ENCODE measurements at places on chromosomes 16 and 17.

GRCh38 chr16:30619202-30619601, 9.0 kb upstream of the ZNF689 start:
- no peak for DNase-seq

DNA sequence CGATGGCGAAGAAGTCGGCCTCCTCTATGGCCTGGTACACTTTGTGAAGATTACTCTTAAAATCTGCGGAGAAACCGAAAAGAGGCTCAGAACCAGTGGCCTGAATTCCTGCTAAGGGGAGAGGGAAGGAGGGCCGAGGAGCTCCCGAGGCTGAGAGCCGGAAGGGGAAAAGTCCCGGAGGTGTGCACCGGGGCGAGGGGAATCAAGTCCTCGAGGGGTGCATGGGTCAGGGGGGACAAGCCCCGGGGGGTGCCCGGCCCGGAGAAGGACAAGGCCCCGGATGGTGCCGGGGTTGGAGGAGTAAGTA, 495 bp downstream of the PARN start:
- peak; percentile 29 for DNase-seq

GRCh38 chr17:27407916-27408864, 48.1 kb upstream of the KSR1 start:
- no peak for DNase-seq

DNA sequence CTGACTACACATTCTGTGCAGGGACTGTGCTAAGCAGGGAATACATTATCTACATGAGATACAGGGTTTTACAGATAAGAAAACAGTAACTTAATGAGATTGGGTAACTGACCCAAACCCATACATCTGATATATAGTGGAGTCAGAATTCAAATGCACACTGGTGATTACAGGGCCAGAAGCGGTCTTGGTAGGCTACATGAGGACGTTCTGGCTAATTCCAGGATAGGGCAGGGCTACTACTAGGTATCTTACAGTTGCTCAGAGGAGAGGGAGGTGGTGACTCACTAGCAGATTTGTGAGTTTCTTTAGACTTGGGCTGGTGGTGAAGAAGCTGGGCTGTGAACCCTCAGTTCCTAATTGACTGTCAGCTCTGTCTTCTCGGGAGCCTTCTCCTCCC, 21.4 kb downstream of the TRIM16 start:
- no peak for DNase-seq

- DNase-seq: peak; percentile 41
Observed at GRCh38 chr16:29784157-29784556, 6.1 kb downstream of the ZG16 start.

GRCh38 chr16:35735403-35736251, 2276.2 kb downstream of the TP53TG3F start:
- no peak for DNase-seq

- no peak for DNase-seq
Observed at GRCh38 chr17:42179335-42179734, 1.6 kb downstream of the KCNH4 start.

- no peak for DNase-seq
Observed at GRCh38 chr17:38984666-38985065, 17.5 kb upstream of the FBXO47 start.

DNA sequence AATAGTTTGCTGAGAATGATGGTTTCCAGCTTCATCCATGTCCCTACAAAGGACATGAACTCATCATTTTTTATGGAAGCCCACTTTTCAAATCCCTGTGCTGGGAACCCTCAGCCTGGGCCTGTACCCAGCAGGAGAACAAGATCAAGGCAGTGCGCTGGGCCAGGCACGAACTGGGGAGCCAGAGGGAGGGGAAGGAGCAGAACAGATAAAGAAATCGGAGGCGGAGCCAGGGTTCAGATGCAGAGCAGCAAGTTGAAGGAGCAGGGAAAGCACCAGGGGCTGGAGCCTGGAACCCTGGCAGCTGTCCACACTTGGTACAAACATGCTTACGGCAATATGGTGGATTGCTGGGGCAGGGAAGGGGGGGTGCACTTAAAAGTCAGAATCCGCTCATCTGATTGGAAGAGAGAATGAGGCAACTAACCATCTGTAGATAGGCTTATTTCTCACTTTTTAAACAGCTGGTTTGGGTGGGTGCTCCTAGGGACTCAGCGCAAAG, 107.5 kb downstream of the NOG start:
- DNase-seq: no peak

DNA sequence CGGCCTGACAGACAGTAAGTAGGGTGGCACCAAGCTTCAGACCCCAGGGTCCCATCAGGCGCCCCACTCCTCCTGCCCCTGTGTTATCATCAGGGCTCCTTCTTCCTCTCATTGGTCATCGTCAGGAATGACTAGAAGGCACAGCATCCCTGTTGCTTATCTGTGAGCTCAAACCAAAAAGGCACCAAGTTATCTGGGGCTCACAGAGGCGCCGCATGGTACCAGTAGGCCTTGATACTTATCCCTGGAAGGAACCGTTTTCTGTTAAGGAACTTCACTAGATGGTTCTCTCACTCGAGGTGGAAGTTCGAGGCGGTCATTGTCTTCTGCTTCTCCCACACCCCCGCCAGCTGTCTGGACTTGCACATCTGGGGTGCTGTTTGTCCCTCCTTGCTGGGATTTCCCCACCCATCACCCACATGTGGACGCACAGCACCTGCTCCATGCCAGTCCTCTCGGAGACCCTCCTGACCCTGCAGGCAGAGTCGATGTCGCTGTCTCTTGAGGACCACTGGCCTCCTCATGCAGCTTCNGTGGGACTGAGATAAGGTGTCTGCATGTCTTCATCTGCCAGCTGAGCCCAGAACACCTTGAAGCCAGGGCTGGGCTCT, 52.1 kb downstream of the METRNL start:
- no peak for DNase-seq

DNA sequence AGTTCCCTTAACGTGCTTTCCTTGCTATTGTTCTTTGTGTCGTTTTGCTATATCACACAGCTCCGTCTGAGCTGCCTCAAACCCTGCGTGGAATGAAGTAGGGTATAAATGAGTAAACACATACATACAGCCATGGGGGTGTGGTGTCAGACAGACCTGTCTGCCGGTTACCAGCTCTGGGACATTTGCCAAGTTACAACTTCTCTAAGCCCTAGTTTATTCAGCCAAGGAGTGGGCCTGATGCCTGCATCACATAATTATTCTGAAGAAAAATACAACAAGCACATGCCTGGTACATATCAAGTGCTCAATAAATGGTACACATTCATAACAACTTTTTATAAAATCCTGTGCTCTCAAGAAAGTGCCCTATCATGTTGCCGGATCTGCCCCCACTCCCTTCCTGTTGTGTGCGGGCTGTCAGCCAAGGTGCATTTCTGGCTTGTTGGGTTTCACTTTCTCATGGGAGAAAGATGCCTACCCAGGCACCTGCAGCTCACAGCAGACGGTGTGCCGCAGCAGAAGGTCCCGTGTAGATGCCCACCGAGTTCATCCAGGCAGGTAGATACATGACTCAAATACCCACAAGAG, 30.5 kb downstream of the SMPD3 start:
- peak; percentile 75 for DNase-seq

GRCh38 chr16:2056681-2057407, 9.1 kb downstream of the TSC2 start:
- no peak for DNase-seq

All from activated naive CD4-positive, alpha-beta T cell treated with Interleukin-2 at 50 U/mL for 16 hours (primary cell).